ENCODE measurements at places on chromosomes 11 and 22.

DNA sequence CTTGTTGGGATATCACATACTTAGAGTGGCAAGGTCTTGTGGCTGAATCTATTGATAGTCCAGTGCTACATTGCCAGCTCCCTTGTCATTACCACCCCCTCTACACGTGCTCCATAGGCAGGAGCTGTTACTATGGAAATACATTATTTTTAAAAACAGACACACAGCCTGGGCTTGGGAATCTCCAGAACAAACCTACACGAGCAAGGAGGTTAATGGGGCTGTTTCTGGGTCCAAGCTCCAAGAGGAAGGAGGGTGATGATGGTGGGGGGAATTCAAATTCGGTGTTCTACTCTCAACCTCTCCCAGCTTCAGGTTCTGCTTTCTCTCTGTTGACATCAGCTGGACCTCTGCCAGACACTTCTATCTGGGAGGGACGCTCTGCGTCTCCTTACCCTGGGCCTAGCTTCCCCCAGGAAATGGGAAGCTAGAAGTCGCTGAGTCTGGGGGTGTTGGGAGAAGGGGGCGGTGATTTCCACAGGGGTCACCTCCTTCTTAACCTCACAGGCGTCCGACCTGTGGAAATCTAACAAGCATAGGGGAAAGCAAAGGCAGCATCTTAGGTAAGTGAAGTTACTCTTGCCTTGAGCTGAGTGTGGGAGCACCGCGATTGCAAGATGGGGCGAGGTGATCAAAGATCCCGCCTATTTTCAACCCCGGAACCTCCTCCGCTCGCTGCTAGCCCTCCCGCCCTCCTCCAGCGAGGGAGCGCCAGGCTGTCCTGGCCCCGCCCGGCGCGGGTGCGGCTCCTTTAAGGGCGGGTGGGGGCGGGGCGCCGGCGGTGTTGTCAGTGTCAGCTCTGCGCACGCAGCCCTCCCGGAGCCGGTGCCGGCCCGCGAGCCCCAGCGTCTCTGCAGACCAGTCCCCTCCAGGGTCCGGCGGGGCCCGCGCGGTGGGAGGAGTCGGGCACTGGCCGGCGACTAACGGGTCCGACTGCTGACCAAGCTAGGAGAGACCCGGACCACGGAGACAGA, at the start of gene C2CD2L:
C2CD2L (plus strand) TSS at position 781 of the 974 bp plus-strand sequence. CDS start 398 bp downstream, outside the sequence.
- peak; percentile 95 for DNase-seq

DNA sequence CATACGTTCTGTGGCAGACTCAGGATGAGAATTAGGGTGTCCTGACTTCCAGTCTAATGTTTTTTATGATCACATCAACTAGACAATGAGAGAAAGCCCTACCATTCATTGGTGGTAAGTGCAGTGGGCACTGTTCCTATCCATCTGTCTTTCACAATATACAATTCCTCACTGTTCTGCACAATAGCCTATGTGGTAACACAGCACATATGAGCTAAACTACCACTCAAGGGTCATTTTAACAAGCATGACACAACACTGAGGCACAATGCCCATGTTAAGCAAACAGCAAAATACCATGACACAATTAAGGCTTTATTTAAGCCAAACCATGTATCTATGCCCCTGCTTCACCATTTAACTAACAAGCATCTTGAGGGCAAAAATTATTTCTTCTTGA, 52.3 kb downstream of the SIK3 start:
- peak; percentile 83 for DNase-seq

GRCh38 chr11:83676056-83676601, 390.0 kb upstream of the CCDC90B start:
- no peak for DNase-seq

GRCh38 chr22:30266445-30267381, at the start of gene OSM:
TSS of gene OSM (minus strand) at chr22:30266851. CDS start at chr22:30266799, 52 bp downstream.
- no peak for DNase-seq

GRCh38 chr11:33344611-33345010, 87.4 kb downstream of the HIPK3 start:
- DNase-seq: no peak

DNA sequence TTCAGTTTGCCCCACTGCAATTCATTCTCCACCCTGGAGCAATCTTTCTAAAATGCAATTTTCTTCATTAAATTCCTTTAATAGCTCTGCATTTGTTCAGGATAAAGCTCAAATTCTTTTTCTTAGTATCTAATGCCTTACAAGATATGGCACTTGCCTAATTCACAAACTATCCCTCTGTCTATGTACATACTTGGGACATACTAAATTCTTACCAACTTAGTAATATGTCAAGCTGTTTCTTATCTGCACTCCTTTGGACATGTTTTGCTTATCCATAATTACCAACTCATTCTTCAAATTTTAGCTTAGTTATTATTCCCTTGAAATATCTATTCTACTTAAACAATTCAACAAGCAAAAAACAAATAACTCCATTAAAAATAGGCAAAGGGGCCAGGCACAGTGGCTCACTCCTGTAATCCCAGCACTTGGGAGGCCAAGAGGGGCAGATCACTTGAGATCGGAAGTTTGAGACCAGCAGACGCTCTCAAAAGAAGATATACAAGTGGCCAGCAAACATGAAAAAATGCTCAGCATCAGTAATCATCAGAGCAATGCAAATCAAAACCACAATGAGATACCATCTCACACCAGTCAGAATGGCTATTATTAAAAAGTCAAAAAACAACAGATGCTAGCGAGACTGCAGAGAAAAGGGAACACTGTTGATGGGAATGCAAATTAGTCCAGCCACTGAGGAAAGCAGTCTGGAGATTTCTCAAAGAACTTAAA, 96.9 kb downstream of the FAM76B start:
- DNase-seq: peak; percentile 72
